ENCODE measurements at places on chromosomes 7 and 10.
A peak's percentile ranks its signal among the peaks of the same experiment; 100 is the strongest.

DNA sequence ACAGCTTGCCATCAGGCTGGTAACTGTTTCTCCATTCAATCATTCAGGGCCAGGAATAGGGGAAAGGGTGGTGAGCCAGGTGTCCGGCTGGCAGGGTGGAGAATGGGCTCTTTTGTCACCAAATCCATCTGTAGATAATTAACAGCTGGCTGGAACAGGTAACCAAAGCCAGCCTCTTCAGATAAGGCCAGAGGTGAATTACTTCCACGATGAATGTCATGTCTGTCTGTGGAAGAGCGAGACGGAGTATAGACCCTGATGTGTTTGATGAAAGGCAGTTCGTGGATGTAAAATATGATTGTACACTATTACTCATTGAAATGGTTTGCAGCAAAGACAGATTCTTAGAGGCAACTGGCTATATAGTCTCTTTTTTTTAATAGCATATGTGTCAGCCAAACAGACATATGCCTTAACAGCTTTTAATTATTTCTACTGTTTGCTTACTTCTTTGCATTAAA is 149.8 kb downstream of the KLF6 start:
- no peak for DNase-seq

GRCh38 chr10:17004801-17005380 is 124.7 kb downstream of the CUBN start:
- DNase-seq, result no peak

- no peak for DNase-seq
Measured at GRCh38 chr7:1270181-1270580, 37.5 kb downstream of the UNCX start.

- no peak for DNase-seq
Measured at GRCh38 chr7:43584195-43584586, 1.3 kb downstream of the STK17A start.

DNA sequence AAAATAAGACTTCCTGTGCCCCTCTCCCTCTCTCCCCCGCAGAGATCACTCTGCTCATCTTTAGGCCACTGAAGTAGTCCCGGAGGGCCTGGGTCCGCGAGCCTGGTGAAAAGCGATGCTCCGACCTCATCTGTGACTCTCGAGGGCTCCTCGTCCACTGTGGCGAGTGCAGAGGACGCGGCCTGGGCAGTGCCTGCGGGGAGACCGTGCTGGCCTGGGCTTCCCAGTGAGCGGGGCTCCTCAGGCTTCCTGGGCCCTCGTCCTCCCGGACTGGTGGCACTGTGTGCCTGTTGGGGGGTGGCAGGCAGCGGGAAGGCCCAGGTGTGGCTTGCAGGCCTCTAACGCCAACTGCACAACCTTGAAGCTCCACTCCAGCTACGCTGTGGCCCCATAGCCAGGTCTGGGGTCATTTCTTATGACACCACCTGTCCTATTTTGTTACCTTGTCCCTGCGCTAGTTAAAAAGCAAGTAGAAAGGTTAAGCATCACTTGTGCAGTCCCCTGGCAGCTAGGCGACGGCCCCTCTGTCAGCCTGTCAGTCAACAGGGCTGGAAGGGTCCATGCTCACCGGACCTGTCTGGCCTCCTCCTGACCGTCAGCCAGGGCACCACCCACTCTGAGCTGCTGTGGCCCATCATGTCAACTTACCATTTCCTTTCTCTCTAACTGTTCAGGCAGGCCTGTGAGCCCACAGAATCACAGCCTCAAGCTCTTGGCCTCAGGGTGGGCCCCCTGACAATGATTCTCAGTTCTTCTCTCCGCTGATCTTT is 20.5 kb downstream of the MNX1 start:
- DNase-seq, result no peak

- peak; percentile 8 for DNase-seq
Measured at GRCh38 chr10:81875467-81876252, 666 bp downstream of the NRG3 start.

- no peak for DNase-seq
Measured at GRCh38 chr10:11442001-11442773, 169.3 kb downstream of the USP6NL start.

DNA sequence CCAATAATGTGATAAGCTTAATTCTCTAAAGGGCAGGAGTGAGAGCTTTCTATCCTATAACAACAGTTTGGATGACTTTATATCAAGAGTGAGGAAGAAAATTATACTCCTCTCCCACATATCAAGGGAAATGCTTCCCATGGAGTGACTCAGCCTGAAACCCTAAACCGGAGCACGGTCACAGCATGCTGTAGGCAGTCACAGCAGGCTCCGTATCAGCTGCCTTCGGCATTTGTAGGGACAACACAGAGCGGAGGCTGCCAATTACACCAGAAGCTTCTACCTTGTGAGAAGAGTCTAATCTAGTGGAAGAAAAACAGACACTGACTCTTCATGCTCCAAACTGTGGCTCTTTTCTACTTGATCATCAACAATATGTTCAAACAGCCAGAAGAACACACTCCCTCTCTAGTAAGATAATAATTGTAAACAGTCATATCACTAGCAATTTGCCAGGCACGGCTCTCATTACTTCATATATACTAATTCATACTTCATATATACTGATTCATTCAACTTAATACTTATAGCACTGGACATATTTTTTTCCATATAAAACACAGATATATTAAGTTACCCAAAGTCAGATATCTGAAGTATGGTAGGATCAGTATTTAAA is 65.9 kb downstream of the DGKB start:
- DNase-seq, result peak; percentile 72

DNA sequence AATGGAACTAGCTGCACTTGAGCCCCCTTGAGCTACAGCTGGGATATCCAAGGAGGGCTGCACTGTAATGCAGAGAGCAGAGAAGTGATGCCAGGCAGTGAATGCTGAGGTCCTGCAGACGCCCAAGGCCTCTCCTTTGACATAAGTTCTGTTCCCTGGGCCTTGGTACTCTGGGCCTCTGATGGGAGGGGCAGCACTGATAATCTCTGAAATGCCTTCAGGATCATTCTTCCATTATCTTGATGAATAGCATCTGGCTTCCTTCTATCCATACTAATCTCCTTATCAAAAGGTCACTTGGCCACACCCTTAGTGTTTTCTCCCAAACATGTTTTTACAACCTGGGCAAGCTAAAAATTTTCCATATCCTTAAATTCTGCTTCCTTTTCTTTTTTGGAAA is 6.9 kb downstream of the GRB10 start:
- DNase-seq, result no peak

GRCh38 chr10:99782447-99783286 is at the start of gene ABCC2:
ABCC2 (plus strand) TSS chr10:99782640; CDS start chr10:99782845, 205 bp downstream.
- DNase-seq, result no peak

- no peak for DNase-seq
Measured at GRCh38 chr7:39617005-39617404, 6.4 kb upstream of the RALA start.

DNA sequence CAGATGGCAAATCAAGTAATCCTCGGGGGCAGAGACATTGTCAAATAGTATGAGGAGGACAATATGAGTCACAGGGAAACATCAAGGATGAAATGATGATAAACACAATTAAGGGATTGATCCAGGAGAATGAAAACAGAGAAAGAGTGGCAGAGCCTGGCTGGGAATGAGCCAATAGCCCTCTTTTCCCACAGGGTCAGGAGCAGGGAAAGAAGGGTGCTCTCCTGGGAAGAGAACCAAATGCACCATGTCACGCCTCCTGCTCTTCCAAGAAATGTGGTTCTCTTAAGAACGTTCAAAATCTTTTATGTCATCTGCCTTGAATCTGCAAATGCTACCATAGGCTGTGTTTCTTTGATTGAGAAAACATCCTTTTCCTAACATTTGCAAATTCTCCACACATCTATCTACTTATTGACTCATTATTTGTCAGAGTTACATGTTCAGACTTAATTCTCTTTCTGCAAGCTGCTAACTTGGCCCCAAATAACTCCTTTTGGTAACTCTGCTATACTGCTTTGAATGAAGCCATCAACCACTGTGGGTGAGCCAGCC is 50.6 kb downstream of the HIPK2 start:
- no peak for DNase-seq

DNA sequence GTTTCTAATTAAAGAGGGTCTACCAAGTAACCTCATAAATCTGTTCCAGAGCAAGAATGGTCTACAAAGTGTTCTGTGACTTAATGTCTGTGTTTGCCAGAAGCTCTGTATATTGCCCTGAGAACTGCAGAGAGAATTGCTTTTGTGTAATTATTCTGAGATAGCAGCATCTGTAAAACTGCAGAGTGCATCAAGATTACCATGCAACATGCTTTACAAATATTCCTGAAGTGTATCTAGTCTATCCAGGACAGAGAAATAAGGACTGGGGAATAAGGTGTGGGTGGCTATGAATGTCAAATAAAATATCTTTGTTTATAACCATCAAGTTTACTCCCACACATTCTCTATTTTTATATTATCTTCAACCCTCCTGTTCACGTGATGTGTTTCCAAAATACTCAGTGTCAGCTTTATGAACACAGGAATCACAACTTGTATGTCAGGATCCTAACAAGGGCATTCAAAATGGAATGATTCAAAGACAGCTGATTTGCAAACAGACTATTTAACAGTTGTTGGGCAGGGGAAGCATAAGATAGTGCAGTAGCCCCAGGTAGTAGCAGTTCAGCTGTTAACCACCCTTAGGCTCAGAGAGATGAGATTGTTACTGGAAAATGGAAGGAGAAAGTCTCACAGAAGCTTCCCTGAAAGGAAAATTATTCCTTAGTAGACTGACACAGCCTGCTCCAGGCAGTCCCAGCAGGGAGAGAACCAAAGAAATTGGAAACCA is 15.3 kb upstream of the LIPA start:
- DNase-seq, result no peak

- DNase-seq, result no peak
Measured at GRCh38 chr10:14451341-14451740, 120.6 kb upstream of the FRMD4A start.

- DNase-seq, result no peak
Measured at GRCh38 chr7:130150587-130150986, 54.6 kb downstream of the TMEM209 start.

Measured in BE2C (cell line).